ENCODE measurements at places on chromosomes 7 and 10.

- DNase-seq = no peak
Measured at GRCh38 chr7:7550663-7551062, 15.0 kb upstream of the COL28A1 start.

DNA sequence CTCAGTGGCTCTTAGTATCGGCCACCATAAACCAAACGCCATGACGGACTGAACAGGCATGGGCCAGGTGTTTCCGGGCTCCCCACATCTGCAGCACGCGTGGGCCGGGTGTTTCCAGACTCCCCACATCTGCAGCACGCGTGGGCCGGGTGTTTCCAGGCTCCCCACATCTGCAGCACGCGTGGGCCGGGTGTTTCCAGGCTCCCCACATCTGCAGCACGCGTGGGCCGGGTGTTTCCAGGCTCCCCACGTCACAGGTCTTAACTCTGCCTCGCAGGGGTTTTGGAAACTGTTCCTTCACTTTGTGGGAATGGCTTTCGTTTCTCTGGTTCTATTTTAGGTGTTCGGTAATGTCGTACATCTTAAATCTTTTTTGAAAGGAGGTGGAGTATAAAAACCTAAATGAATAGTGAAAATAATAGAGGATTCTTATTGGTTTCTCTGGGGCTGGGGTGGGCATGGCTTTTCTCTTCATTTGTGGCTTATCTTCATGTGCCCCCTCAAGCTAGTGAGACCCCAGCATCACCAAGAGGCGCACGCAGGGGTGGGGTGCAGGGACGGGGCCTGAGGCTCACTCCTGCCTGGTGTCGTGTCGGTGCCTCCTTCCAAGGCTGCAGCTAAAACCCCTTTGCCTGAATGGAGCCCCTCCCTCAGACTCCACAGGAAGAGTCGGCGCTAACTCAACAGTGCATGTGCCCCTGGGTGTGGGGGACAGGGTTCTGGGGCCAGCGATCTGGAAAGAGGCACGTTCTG, 126.3 kb downstream of the WDR37 start:
- DNase-seq = no peak

GRCh38 chr7:103902917-103903316, 86.5 kb downstream of the RELN start:
- DNase-seq = no peak

- DNase-seq = no peak
Measured at GRCh38 chr7:21624320-21624719, 81.5 kb downstream of the DNAH11 start.

DNA sequence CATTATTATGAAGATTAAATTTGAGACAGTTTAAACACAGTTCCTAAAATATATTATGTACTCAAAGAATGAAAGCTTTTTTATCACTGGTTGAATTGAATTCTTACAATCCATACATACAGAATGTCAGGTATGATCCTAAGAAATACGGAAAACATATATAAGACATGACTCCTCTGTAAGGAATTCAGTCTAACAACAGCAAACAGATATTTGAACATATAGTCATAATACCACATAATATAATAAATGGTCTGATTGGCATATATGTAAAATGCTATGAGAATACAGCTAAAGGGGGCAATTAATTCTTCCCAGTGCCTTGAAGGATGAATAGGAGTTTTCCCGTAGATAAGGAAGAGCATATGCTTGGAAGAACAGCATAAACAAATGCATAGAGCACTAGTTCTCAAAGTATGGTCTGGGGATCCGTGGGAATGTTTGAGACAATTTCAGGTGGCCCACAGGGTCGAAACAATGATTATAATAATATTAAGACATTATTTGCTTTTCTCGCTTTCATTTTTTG, 10.6 kb upstream of the ARID5B start:
- DNase-seq = peak; percentile 53

DNA sequence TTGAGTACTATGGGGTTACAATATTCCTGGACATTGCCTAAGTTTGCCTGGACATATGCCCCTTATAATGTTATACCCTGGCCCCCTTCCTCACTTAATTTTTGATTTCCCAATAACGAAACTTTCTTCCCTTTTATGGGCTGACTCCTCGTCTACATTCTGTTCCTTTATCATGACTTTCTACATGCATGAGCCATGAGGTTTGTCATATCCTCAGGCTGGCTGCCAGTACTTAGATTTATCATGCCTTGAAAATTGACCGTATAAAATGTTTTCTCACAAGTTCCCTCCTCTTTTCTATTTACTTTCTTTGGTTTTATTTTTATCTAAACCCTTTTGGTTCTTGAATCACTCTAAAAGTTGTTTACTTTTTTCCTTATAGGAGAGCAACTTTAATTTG, 4.7 kb downstream of the DNAH11 start:
- DNase-seq = no peak

DNA sequence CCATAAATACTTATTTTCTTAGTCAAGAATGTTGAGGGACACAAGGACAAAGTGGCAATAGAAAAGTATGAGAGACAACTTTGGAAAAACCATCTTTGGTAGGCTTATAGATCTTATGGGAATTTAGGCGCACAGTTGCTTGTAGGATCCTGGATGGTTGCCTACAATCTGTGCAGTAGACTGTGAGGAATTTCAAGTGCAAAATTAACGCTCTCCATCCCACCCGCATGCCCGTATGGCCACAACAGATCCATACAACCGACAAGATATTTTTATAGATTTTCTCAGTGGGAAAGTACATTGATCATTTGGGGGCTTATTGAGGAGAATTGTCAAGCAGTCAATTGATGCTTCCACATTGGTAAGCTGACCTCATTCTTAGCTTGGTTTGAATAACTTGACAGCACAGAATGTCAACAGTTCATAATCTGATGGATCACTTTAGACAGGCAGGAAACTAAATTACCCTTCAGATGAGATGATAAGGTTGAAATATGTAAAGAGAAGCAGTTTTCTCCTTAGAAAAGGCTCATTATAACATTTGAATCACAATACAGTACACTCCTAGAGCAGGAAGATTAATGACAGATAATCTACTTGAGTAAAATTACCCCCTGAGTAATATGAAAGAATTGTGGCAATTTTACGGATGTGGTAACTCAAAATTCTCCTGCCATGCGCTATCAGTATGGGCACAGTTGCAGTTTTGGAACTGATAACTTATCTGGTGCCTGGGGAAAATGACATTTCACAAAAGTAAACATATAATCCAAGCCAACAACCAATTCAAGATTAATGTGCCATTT, 479.7 kb downstream of the KIF20B start:
- DNase-seq = no peak

- no peak for DNase-seq
Measured at GRCh38 chr10:451021-451471, 238.4 kb downstream of the DIP2C start.
